ENCODE measurements at places on chromosomes 3 and 15. TPM values are rescaled to one million over a fixed set of nuclear protein-coding genes. Genes with fewer than 3 reads are reported as not detected.

The TMEM207 gene
- not detected for total RNA-seq

The MBNL1 gene
- 188 TPM for total RNA-seq

The CACNA2D2 gene
- not detected for total RNA-seq

The SERPINI1 gene
- total RNA-seq: 5.0 TPM

The SYNPR gene
- total RNA-seq: not detected

The TARS3 gene
- total RNA-seq: 9.4 TPM

The TM4SF18 gene
- total RNA-seq: not detected

The ARGFX gene
- not detected for total RNA-seq

The ZNF609 gene
- 44.5 TPM for total RNA-seq

The NPTN gene
- total RNA-seq: 143 TPM

The UBA7 gene
- total RNA-seq: 5.2 TPM

The ROBO1 gene
- total RNA-seq: 47.8 TPM

The TRPM7 gene
- 39.6 TPM for total RNA-seq

The CAPN3 gene
- total RNA-seq: 13.0 TPM

The WDR93 gene
- 0.17 TPM for total RNA-seq

The TEX55 gene
- total RNA-seq: not detected

The ACVR2B gene
- total RNA-seq: 4.0 TPM

The CD96 gene
- total RNA-seq: not detected

The CHST2 gene
- total RNA-seq: 12.4 TPM

The CFAP100 gene
- not detected for total RNA-seq

The GOLGA6A gene
- total RNA-seq: not detected

The TGM4 gene
- 0.33 TPM for total RNA-seq

The ESYT3 gene
- total RNA-seq: 2.8 TPM

The NEIL1 gene
- 7.7 TPM for total RNA-seq

The EIF4G1 gene
- total RNA-seq: 278 TPM

The CCDC191 gene
- total RNA-seq: 3.3 TPM

The FXR1 gene
- 105 TPM for total RNA-seq

The FMN1 gene
- total RNA-seq: 6.7 TPM

The RTP3 gene
- total RNA-seq: not detected

The ARID3B gene
- total RNA-seq: 7.0 TPM

The C3orf33 gene
- total RNA-seq: 2.1 TPM

The HYKK gene
- 4.3 TPM for total RNA-seq

The MOBP gene
- not detected for total RNA-seq

The ASB14 gene
- not detected for total RNA-seq

The NUSAP1 gene
- 21.2 TPM for total RNA-seq

The A4GNT gene
- not detected for total RNA-seq

The C2CD4B gene
- not detected for total RNA-seq

The TTC21A gene
- 5.2 TPM for total RNA-seq

The ZBED2 gene
- 85.7 TPM for total RNA-seq

The CPN2 gene
- total RNA-seq: not detected

The PDCD10 gene
- total RNA-seq: 70.8 TPM

The CHST14 gene
- 9.8 TPM for total RNA-seq

The PIERCE2 gene
- 3.3 TPM for total RNA-seq

All from mammary epithelial cell (primary cell).